ENCODE measurements at places on chromosomes 12 and 14.

GRCh38 chr14:21055432-21056117 is 2.0 kb upstream of the RNASE8 start:
- no peak for DNase-seq

DNA sequence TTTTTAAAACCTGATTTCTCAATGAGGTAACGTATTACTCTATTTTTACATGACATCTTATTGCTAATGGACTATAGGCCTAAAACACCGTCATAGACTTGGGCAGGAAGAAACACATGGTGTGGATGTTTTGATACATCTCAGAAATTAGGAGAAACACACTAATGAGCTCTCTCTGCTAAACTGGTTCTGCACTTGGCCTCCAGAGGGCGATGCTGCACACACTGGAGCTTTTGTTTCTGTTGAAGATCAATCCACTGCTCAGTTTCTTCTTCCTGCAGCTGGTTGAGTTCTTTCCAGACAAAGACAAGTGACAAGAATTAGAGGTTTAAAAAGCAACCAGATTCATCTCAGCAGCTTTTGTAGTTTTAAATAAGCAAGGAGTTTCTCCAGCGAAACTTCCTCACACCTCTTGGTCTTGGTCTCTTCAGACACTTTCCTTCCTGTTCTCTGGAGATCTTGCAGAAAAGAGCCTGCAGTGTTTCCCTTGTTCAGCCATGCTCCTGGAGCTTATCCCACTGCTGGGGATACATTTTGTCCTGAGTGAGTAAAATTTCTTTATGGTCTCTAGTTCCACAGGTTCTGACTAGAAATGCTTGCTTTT is 178.5 kb upstream of the OR4E1 start:
- peak; percentile 26 for DNase-seq

DNA sequence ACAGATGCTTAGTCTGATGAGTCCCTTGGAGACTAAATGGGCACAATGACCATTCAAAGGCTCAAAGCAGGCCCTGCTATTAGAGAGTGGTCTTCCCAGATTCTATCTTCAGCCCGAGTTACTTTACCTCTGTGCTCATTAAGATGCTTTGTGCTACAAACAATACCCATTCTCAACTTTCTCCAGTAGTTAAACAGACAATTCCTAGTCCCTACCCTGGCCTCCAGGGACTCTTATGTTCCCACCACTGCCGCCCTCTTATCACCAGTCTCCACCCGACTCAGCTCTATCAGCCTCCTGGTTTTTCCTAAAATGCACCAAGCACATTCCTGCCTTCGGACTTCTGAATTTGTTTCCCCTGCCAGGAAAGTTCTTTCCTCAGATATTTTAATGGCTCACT is 25.6 kb upstream of the GPHB5 start:
- no peak for DNase-seq

DNA sequence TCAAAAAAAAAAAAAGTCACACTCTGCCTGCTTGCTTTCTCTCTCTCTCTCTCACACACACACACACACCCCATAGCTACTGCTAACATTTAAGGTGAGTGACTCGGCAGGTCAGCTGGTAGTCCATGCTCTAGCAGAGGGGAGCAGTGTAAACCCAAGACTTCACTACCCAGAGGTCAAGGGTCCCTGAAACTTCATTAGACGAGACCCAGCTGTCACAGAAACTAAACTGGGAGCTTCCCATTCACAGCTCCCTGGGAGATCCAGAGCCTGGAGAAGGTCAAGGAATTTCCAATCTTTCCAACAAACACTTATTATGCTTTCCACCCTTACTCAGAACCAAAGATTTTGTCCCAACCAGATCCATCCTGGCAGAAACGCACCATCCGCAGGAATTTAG is 33.2 kb downstream of the CKAP4 start:
- DNase-seq = no peak

GRCh38 chr12:93174048-93174447 is 203.7 kb upstream of the NUDT4 start:
- no peak for DNase-seq

GRCh38 chr12:101703487-101703886 is 6.0 kb downstream of the CHPT1 start:
- no peak for DNase-seq

- no peak for DNase-seq
Measured at GRCh38 chr12:54592316-54592715, 3.9 kb upstream of the PPP1R1A start.

DNA sequence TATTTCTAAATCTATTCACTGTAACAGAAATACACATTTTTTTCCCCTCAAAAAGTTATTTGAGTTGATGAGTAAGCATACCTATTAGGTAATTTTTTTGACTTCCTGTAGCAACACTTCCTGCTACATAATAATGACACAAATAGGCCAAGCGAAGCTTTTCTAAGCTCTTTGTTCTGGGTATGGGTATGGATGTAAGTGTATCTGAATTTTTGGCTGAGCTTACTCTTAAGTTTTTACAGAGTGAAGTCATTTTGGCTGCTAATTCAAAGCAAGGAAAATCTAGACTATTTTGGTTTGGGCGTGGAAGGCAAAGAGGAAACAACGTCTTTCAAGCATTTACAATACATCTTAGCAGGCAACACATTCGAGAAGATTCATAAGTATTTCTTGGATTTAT is 1206.0 kb upstream of the FLRT2 start:
- DNase-seq = no peak

DNA sequence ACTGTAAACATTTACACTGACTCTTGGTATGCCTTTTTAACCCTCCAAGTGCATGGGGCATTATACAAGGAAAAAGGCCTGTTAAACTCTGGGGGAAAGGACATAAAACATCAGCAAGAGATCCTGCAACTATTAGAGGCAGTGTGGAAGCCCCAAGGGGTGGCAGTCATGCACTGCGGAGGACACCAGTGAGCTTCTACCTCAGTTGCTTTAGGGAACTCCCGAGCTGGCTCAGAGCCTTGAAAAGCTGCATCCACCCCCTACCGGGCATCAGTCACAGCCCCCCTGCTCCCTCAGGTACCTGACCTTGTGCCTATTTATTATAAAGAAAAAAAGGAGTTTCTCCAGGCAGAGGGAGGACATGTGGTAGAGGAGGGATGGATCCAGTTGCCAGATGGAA is 695.6 kb upstream of the LMO3 start:
- DNase-seq = no peak

GRCh38 chr14:74313601-74314000 is 10.9 kb upstream of the ABCD4 start:
- DNase-seq = no peak

GRCh38 chr12:51160814-51161459 is 12.0 kb downstream of the TFCP2 start:
- no peak for DNase-seq

DNA sequence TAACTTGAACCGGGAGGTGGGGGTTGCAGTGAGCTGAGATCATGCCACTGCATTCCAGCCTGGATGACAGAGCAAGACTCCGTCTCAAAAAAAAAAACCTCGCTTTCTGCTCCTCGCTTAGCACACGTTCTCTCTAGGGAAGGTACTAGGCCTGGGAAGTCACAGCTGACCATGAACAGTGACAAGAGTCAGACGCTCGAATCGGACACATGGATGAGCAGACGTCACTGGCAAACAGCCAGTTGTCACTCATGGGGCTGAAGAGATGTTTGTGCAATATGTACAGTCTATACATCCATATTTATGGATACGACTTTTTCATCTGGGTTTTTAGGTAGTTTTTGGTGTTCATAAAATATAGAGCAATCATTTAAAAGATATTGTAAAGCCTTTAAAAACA is 19.4 kb downstream of the TCHP start:
- no peak for DNase-seq

DNA sequence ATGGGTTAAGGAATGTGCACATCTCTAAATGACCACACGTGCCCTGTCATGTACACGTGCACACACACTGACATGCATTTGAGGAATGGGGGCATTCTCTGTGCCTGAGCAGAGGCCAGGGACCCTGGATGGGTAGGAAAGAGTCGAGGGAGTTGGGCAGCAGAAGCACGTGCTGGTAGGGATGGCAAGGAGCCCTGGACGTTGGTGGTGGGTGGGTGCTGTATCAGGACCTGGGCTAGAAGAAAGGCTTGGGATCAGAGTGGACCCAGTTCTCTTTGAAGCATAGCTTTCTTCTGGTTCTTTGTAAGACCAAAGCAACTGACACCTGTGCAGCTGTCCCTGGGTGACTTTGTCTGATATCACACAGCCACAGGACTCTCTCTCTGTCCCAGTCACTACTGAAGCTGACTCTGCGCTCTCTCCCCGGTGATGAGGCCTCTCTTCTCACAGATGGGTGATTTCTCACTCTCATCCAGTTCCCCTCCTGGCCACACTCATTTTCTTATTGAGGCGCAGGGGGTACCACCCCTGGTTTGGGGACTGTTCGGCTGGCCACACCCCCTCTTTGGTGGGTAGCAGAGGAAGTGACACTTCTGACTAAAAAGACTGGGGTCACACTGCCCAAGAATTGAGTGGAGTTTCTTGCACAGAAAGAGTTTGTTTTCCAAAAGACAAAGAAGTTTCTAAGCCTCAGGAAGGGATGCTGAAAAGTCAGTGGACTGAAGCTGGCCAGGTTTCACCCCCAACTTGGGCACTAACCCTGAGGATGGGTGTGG is 171.7 kb upstream of the RTL1 start:
- DNase-seq = no peak

- DNase-seq = no peak
Measured at GRCh38 chr12:43921666-43922337, 85.9 kb downstream of the TMEM117 start.

GRCh38 chr14:21039585-21040369 is 2.4 kb upstream of the RNASE7 start:
- no peak for DNase-seq

DNA sequence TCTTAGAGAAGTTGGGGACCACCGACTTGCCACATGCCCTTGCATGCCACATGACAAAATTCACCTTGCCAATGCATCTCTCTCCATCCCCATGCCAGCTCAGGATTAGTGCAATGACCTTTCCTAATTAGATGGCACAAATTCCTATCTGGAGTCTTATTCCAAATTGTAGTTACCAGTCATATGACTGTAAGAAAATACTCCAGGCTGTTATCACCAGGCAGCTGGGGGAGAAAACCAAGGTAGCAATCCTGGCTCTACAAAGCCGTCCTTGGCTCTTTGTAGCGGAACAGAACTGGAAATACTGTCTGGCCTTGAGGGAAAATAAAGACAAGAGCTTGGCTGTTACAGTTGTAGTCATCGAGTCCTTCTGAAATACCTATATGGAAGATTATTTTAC is 208.5 kb upstream of the DIO2 start:
- DNase-seq = no peak

GRCh38 chr12:87728931-87729593 is 300.1 kb downstream of the C12orf50 start:
- no peak for DNase-seq

DNA sequence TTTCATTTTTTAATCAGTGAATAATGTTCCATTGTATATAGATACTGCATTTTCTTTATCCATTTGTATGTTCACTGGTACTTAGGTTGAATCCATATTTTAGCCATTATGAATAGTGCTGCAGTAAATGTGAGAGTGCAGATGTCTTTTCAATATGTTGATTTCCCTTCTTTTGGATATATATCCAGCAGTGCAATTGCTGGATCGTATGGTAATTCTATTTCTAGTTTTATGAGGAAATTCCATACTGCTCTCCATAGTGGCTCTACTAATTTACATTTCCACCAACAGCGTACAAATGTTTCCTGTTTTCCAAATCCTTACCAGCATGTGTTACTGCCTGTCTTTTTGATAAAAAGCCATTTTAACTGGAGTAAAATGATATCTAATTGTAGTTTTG is 288.5 kb upstream of the GARIN2 start:
- DNase-seq = no peak

GRCh38 chr14:101006008-101006407 is 102.5 kb upstream of the RTL1 start:
- DNase-seq = no peak

- DNase-seq = no peak
Measured at GRCh38 chr14:56794088-56794556, 16.2 kb downstream of the OTX2 start.

- no peak for DNase-seq
Measured at GRCh38 chr12:510071-510825, 50.5 kb downstream of the B4GALNT3 start.

DNA sequence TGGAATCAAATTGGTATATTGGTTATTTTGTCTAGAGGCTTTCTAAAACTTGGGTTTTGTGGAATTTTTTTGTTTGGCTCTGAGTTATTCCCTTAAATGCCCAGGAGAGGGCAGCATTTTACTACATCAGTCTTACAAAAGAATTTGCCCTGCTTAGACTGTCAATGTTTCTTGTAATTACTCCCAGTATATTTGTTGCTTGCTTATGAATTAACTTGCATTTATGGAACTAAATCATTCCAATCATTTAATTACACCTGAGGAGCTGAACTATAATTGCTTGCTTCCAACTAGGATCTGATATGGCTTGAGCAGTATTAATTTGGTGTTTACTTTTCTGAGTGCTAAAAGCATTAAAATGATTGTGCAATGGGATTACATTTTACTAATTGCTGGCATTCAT is 48.7 kb downstream of the MIPOL1 start:
- no peak for DNase-seq

- DNase-seq = no peak
Measured at GRCh38 chr12:119005913-119006312, 24.6 kb downstream of the SRRM4 start.

- DNase-seq = no peak
Measured at GRCh38 chr12:5923043-5923605, 21.9 kb downstream of the ANO2 start.

- DNase-seq = no peak
Measured at GRCh38 chr12:1744932-1745331, 54.1 kb downstream of the ADIPOR2 start.

DNA sequence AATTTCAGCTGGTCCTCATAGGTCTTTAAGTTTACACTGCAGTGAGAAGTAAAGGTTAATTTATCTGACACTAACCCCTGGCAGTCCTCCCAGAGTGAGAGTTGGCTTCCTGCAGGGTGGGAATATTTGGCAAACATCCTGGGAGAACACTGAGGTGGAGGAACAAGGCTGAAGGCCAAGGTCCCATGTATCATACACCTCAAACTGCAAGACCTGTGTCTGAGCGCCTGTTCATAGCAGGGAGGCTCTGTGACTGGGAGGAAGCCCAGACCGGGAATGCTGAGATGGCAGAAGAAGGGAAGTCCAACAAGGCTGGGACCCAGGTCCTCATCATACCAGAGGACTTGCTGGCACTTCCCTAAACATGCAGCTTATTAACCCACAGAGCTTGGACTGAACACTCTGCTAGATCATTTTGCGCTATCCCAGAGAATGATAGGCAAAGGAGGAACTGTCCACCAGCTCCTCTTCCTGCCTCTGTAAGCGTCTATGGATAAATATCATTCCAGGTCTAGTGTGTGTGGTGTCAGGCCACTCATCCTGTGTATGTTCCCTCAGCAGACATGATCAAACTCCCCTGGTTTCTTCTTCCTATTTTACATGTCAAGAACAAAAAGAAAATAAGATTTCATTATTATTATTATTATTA is 199.6 kb upstream of the CNOT2 start:
- DNase-seq = no peak

All from stimulated activated CD8-positive, alpha-beta memory T cell treated with anti-CD3 and anti-CD28 coated beads, Interleukin-7, amount 100 ng/mL, for 48 hours (primary cell).